ENCODE measurements at places on chromosomes 7 and 10. TPM values are rescaled to one million over a fixed set of nuclear protein-coding genes. Genes with fewer than 3 reads are reported as not detected.

Gene CD36
- total RNA-seq: 2.8 TPM

Gene CACNA2D1
- total RNA-seq: not detected

Gene EIF5AL1
- total RNA-seq: 0.55 TPM

Gene CPEB3
- 2.5 TPM for total RNA-seq

Gene TCERG1L
- total RNA-seq: not detected

Gene URGCP
- total RNA-seq: 27.9 TPM

GRCh38 chr10:101063548-101064414 is 2.0 kb downstream of the KAZALD1 start:
- peak overlapping the region; percentile 74 for H3K4me3 ChIP-seq
- no peak for DNase-seq
- H3K27ac ChIP-seq: no peak overlapping the region
- peaks cover 38% of the 10 kb centered on the region for H3K4me1 ChIP-seq
- peaks cover 43% of the 10 kb centered on the region for H3K27me3 ChIP-seq

DNA sequence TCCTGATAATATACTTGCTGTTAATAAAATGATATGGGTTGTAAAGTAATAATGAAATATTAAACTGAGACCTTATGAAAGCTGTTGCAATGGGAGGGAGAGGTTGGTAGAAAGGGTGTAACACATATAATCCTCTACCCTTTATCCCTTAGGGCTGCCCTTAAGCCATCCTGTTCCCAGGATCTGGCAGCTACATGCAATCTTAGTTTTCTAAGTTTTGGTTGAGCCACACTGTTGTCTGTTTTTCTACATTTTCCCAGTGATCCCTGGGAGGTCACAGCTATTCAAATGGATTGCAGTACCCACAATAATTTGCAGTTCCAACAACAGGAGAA is 6.3 kb downstream of the COA1 start:
- H3K27ac ChIP-seq: no peak overlapping the region
- no peak for DNase-seq
- H3K27me3 ChIP-seq: no peaks in the 10 kb centered on the region
- peaks cover 16% of the 10 kb centered on the region for H3K36me3 ChIP-seq

DNA sequence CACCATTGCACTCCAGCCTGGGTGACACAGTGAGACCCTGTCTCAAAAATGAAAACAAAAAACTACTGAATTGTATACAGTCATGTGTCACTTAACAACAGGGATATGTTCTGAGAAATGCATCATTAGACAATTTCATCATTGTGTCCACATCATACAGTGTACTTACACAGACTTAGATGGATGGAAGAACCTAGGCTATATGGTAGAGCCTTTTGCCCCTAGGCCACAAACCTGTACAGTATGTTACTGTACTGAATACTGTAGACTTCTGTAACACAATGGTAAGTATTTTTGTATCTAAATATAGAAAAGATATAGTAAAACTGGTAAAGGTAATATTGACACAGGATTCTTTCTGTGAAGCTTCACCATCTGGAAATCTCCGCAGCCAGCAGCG is 81.7 kb downstream of the KBTBD2 start:
- H3K4me3 ChIP-seq: no peak overlapping the region
- H3K36me3 ChIP-seq: no peaks in the 10 kb centered on the region
- H3K4me1 ChIP-seq: no peaks in the 10 kb centered on the region
- H3K27ac ChIP-seq: no peak overlapping the region
- H3K27me3 ChIP-seq: peaks cover 1% of the 10 kb centered on the region
- DNase-seq: no peak

- no peak for DNase-seq
- H3K4me1 ChIP-seq: no peaks in the 10 kb centered on the region
- H3K27ac ChIP-seq: no peak overlapping the region
- H3K4me3 ChIP-seq: no peak overlapping the region
- H3K36me3 ChIP-seq: no peaks in the 10 kb centered on the region
- H3K27me3 ChIP-seq: no peaks in the 10 kb centered on the region
Measured at GRCh38 chr10:61039868-61040267, 95.9 kb upstream of the RHOBTB1 start.

- peaks cover 5% of the 10 kb centered on the region for H3K36me3 ChIP-seq
- no peak overlapping the region for H3K27ac ChIP-seq
- DNase-seq: no peak
- H3K4me1 ChIP-seq: no peaks in the 10 kb centered on the region
Measured at GRCh38 chr7:54186336-54186735, 355.8 kb upstream of the VSTM2A start.

DNA sequence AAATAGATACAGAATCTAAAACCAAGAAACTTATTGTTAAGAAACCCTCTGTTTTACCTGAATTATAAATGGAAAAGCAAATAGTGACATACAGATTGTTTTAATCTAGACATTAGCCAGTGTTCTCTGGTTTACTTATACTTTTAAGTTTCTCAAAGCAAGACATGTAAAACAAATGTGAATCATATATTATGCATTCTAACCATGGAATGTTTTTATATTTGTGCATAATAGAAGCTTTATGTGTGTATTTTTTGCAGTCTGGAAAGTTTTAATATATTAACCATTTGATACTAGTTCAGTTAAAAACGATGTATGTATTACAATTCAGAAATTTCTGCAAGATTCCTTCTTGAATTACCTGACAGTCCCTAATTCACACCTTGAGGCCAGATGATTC is 150.6 kb upstream of the TMEM72 start:
- H3K4me1 ChIP-seq: no peaks in the 10 kb centered on the region
- H3K27me3 ChIP-seq: no peaks in the 10 kb centered on the region
- H3K4me3 ChIP-seq: no peak overlapping the region
- no peak for DNase-seq
- no peak overlapping the region for H3K27ac ChIP-seq

GRCh38 chr10:121797490-121797889 is 130.3 kb downstream of the ATE1 start:
- peaks cover 36% of the 10 kb centered on the region for H3K36me3 ChIP-seq
- no peak overlapping the region for H3K27ac ChIP-seq

DNA sequence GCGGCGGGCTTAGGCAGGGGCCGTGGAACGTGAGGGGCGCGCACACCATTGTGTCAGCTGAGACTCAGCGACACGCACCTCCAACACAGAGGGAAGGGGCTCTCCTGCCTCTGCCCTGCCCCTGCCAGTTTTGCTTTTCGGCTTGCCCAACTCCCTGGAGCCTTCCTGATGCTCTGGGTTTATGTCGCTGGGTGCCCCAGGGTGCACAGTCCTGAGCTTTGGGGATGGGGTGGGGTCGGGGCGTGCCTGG is 13.3 kb downstream of the TMEM120A start:
- DNase-seq: no peak
- H3K27me3 ChIP-seq: no peaks in the 10 kb centered on the region
- H3K36me3 ChIP-seq: peaks cover 7% of the 10 kb centered on the region
- H3K27ac ChIP-seq: no peak overlapping the region

DNA sequence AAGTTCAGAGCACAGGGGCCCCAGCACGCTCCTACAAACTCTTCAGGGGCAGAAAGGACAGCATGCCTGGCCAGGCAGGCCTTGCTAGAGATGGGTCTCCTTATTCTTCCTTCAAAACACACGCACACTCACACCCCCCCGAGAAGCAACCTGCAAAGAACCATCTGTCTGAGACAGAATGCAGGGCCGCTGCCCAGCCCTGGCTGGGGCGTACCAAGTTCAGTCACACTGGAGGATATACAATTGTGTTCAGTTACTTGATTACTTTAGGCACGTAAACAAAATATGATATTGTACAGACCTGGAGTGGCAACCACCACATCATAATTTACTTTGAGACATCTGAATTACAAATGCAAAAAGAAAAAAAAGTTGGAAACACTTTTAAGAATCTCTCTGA is 5.7 kb downstream of the FAM53B start:
- peaks cover 93% of the 10 kb centered on the region for H3K4me1 ChIP-seq
- H3K4me3 ChIP-seq: peak overlapping the region; percentile 55
- no peak for DNase-seq
- peak overlapping the region; percentile 87 for H3K27ac ChIP-seq
- no peaks in the 10 kb centered on the region for H3K36me3 ChIP-seq

DNA sequence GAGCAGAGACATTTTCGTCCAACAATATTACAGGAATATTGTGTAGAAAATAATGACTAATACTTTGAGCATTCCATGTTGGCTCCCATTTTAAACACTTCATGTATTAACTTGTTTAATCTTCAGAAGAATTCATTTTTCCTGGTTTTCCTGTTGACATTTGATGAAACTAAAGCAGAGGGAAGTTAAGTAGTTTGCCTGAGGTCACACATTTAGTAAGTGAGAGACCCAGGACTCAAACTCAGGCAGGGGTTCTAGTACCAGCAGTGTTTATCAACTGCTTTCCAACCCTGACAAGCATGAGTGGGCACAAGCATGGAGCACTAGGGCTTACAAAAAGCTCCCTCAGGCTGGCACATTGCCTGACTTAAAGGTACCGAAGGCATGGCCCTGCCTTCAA is 719.1 kb downstream of the AUTS2 start:
- H3K4me3 ChIP-seq: no peak overlapping the region
- H3K36me3 ChIP-seq: no peaks in the 10 kb centered on the region
- H3K27ac ChIP-seq: no peak overlapping the region
- DNase-seq: no peak
- H3K27me3 ChIP-seq: peaks cover 4% of the 10 kb centered on the region

DNA sequence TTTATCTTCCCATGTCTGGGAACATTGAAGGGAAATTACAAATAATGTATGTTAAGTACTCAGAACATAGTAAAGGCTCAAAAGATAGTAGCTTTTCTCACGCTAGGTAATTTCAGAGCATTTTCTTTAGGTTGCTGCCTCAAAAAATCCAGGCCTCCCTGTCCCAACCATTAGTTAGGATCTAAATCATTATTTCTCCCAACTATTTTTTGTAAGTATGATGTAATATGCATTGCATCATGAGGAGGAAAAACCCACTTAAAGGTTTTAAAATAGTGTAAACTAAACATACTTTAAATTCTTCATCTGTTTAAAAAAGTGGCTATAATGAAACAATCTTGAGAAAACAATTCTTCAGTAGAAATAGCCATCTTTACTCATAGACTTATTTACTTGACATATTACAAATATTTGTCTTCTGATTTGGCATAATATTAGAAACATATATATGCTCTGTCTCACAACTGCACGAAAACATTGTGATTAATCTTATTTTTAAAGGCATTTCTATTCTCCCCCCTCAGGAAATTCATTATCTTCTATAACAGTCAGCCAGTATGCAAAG is 329.3 kb downstream of the ELMO1 start:
- no peak for DNase-seq
- H3K4me1 ChIP-seq: peaks cover 71% of the 10 kb centered on the region
- H3K27me3 ChIP-seq: no peaks in the 10 kb centered on the region
- H3K4me3 ChIP-seq: no peak overlapping the region
- peaks cover 4% of the 10 kb centered on the region for H3K36me3 ChIP-seq

GRCh38 chr7:121336579-121336978 is 7.8 kb downstream of the WNT16 start:
- peaks cover 4% of the 10 kb centered on the region for H3K4me1 ChIP-seq
- peaks cover 6% of the 10 kb centered on the region for H3K27me3 ChIP-seq
- H3K36me3 ChIP-seq: peaks cover 3% of the 10 kb centered on the region
- no peak overlapping the region for H3K27ac ChIP-seq

DNA sequence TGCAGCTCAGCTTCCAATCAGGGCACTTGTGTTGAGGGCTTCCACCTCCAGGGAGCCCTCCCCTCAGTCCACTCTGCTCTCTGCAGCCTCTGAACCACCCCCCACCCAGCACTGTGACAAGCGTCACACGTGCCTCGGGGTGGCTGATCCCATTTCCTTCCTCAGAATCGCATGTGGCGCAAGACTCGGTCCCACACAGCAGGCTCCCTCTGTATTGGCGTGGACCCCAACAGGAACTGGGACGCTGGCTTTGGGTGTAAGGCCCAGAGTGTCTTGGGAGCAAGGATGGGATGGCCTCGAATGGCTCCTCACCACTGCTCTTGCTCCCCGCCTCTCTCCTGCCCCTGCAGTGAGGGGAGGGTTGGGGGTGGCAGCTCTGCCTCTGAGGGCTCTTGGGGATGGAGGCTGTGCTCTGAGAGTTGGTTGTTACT is 4.1 kb downstream of the CPA1 start:
- no peaks in the 10 kb centered on the region for H3K27me3 ChIP-seq
- no peak overlapping the region for H3K4me3 ChIP-seq
- peaks cover 10% of the 10 kb centered on the region for H3K4me1 ChIP-seq
- peaks cover 2% of the 10 kb centered on the region for H3K36me3 ChIP-seq

- H3K4me3 ChIP-seq: no peak overlapping the region
- H3K27ac ChIP-seq: no peak overlapping the region
- no peaks in the 10 kb centered on the region for H3K27me3 ChIP-seq
- peaks cover 8% of the 10 kb centered on the region for H3K4me1 ChIP-seq
- no peaks in the 10 kb centered on the region for H3K36me3 ChIP-seq
Measured at GRCh38 chr7:41828911-41829310, 126.0 kb upstream of the INHBA start.

GRCh38 chr7:11847336-11847735 is 15.3 kb upstream of the THSD7A start:
- no peaks in the 10 kb centered on the region for H3K36me3 ChIP-seq
- H3K4me1 ChIP-seq: no peaks in the 10 kb centered on the region
- no peak overlapping the region for H3K4me3 ChIP-seq
- H3K27me3 ChIP-seq: no peaks in the 10 kb centered on the region
- no peak for DNase-seq

DNA sequence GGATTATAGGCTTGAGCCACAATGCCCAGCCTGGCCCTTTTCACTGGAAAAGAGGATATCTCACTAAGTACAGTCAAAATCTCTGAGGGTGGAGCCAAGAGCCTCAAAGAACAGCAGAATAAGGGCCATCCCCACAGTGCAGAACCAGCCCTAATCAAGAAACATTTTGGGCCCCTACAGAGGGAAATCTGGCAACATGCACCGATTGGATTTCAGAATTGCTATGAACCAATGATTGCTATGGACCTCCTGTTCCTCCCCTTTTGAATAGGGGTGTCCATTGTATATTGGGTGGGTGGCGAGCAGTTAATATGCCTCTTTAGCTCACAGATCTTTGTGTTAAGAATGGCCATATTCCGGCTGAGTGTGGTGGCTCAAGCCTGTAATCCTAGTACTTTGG is 42.7 kb downstream of the SKIDA1 start:
- no peaks in the 10 kb centered on the region for H3K27me3 ChIP-seq
- no peak overlapping the region for H3K27ac ChIP-seq
- DNase-seq: no peak
- H3K4me1 ChIP-seq: no peaks in the 10 kb centered on the region
- H3K4me3 ChIP-seq: no peak overlapping the region

DNA sequence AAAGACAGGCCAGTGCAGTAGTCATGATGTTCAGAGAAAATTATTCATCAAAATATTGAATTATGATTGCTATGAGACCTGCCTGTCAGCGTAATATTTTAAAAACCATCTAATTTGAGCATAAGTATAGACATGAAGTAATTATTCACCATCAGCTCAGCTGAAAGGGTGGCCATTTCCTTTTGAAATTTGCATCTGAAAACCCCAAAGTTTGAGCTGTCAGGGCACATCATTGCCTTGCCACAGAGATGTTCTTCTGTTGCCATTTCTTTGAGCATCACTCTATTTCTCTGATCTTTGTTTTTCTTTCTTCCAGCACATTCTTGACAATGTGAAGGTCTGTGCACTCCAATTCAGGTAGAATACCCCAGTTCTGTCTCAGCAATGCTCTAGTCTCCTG is 147.5 kb upstream of the RHOBTB1 start:
- no peak for DNase-seq
- peaks cover 3% of the 10 kb centered on the region for H3K27me3 ChIP-seq
- H3K36me3 ChIP-seq: no peaks in the 10 kb centered on the region
- H3K27ac ChIP-seq: no peak overlapping the region
